SIG-M5 (cell line): ENCODE measurements at places on chromosomes 13 and 19.

- no peak for DNase-seq
Measured at GRCh38 chr19:7808108-7808507, 21.9 kb upstream of the EVI5L start.

DNA sequence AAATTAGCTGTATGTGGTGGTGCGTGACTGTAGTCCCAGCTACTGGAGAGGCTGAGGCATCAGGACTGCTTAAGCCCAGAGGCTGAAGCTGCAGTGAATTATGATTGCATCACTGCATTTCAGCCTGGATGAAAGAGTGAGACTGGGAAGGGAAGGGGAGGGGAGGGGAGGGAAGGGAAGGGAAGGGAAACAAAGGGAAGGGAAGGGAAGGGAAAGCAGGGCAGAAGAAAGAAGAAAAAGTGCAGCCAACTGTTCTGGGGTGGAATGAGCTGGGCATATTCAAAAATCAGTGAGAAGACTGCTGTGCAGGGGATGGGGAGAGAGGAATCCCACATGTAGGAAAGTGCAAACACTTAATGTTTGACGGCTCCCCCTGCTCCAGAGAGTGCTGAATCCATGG lies 905.5 kb downstream of the UQCRFS1 start:
- no peak for DNase-seq

DNA sequence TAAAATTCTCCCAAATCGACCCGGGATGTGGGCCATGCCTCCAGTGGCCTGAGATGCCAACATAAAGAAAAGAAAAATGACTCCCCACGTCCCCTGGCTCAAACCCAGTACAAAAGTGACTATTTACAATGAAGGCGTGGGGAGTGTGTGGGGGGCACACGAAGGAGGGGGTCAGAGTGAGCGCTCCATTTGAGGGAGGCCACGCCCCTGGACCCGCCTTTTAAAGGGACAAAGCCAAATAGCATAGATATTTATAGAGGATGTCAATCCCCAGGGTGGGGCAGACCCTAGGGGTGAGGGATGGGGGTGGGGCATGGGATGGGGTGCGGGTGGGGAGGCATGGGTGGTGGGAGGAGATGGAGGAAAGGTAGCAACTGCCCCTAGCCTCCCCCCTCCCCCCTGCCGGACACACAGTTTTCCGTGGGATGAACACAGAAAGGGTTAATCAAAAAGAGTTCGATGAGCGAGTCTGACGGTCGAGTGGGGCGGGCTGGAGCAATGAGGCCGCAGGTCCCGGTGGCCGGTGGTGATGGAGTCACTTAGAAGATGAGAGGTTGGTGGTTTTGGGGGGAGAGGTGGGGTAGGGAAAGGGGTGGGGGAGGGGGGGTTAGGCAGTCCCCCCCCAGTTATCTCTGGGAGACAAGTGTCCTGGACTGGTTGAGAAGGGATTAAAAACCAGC lies 20.1 kb upstream of the NANOS2 start:
- no peak for DNase-seq

- no peak for DNase-seq
Measured at GRCh38 chr13:105969761-105970160, 565.7 kb downstream of the EFNB2 start.

DNA sequence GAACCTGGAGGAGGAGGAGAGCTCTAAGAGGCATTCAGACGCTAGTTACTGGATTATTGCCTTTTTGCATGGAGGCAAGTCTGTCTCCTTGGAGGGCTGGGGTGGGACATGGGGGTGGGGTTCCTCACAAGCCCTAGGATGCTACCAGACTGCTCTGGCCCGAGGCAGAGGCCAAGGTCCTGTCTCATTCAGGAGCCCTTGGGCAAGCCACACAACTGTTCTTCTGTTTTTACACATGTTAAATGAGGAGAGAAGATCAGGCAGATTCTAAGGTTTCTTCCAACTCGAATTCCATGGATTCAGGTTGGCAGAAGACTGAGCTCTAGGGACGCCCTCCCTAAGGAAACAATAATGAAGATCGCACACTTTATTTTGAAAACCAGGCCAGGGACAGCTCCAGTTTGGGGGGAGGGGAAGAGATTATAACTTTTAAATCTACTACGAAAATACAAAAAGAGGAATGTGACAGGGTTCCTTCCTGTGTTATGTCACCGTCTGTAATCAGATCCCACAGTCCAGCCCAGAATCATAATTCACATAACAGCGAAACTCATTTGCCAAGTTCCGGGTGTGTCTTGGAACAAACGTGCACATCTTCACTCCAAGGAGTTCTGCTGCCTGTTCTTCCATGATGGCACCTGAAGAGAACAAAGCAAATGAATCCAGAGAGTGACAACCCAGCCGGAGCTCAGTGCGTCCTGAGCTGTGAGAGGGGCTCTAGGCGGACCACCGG lies 25.2 kb downstream of the IL17D start:
- no peak for DNase-seq

DNA sequence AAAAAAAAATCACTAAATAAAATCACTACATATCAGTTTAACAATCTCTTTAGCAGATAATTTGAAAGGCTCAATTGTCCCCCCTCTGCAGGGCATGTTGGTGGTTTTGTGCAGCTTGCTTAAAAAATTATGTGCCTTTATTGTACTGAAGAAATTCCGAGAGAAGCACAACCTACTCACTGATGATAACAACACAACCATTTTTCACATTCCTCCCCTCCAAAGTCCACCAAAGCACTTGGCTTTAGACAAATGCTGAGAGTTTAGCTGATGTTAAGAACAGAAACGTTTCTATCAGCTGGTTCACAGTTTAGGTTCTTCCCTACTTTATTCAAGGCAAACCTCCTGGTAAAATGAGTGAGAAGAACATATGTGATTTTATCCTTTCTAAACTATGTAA lies 923 bp downstream of the DOCK9 start:
- DNase-seq = no peak

DNA sequence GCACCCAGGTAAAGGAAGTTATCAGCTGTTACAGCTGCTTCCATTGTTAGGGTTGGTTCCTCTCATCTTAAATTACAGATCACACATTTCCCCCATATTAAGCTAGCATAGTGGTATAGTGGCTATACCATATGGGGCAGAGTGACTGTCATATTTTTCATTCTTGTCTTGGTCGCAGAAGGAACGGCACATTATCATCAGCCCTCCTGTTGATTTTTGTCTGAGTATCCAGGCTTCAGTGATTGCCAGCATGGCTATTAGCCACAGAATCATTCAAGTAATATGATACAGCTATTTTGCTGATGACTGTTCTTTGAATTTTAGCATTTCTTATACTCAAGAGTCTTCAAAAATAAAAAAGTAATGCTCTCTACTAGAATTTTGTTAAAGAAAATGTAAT lies 240.9 kb downstream of the LIG4 start:
- DNase-seq = no peak

DNA sequence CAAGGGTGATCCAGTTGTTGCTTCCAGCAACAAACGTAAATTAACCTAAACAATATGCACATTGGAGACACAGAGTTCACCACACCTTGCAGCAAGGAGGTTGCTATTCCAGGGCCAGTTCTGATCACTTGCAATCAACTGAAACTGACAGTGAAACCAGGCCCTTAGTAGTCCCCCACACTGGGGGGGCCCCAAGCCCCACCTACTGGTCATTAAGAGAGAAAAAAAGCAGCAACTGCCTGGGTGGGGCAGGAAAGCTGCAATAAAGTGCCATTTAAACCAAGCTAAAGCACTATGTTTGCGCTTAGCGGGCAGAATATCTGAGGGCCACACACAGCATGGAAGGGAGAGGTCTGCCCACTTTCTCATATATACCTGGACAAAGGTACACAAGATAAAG lies 51.5 kb downstream of the ATP7B start:
- DNase-seq = no peak

GRCh38 chr19:8209462-8210378 lies 550 bp downstream of the CERS4 start:
- DNase-seq = no peak

- no peak for DNase-seq
Measured at GRCh38 chr13:36887758-36888521, 32.1 kb downstream of the SMAD9 start.

- no peak for DNase-seq
Measured at GRCh38 chr13:111213964-111214726, 99.0 kb downstream of the ARHGEF7 start.

DNA sequence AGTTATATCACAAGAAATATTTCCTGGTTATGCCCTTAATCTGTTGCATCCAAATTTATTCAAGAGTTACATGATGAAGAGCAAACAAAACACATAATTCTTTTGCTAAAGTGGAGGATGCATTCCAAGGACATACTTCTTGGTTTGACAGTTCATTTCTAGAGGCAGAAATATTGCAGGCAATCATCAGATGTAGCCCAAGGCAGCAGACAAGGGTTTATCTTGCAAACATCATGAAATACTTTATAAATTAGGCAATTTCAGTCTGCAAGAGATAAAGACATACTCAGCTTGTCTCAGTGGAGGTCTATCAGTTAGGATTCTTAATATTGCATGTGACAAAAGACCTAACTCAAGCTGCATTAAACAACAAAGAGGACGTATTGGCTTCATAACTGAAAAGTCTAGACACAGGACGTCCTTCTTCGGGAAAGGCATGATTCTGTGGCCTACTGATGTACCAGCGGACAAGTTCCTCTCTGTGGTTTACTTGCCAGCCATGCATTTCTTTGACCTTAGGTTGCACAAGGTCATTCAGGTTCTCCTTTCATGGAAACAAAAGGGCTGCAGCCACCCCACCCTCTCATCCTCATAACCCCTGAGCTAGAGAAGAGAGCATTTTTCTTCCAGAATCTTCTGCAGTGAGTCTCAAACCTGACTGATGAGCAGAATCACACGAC lies 204.1 kb downstream of the KATNAL1 start:
- no peak for DNase-seq

GRCh38 chr19:812049-812746 lies 9.6 kb downstream of the PLPPR3 start:
- no peak for DNase-seq

DNA sequence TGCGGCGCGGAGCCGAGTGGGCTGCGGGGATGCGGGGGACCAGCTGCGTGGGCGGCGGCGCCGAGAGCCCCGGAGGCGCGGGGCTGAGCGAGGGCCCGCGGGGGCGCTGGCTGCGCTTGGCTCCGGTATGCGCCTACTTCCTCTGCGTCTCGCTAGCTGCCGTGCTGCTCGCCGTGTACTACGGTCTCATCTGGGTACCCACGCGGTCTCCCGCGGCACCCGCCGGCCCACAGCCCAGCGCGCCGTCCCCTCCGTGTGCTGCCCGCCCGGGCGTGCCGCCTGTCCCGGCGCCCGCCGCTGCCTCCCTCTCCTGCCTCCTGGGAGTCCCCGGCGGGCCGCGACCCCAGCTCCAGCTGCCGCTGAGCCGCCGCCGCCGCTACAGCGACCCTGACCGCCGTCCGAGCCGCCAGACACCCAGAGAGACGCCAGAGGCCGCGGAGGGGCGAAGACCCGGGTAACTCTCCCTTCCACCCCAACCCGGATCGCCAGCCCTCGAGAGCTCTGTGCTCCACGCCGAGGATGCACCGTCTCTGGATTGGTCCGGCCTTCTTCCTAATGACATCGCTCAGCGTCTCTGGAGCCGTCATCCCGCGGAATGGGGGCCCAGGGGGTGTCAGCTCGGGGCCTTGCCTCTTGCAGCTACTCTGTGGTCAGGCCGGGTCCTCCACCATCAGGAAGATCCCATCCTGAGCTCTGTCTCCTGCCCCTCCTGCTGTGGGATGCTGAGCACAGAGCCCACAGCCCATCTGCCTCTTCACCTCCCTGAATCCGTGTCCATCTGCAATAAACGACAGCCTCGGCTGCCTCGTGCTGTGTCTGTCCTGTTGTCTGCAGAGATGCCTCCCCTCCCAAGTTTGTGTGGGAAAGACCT lies 441 bp downstream of the INAFM1 start:
- no peak for DNase-seq

DNA sequence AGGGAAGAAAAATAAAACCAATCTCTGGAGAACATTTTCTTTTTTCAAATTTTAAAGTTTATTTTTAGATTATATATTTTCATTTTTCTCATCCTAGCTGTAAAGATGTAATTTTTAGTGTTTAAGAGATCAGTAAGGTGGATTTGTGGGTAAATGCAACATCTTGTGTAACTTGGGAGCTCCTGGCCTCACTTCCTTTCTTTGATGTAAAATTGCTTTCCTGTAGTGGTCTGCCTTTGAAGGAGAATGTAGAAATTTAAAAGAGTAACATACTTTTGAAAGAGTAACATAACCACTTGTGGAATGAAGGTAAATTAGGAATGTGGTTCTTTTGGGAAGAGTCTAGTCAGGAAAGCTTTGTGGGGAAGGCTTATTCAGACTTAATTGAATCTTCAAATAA lies 95.7 kb upstream of the AKAP11 start:
- DNase-seq = no peak

GRCh38 chr13:99335603-99336002 lies 28.4 kb upstream of the GPR183 start:
- no peak for DNase-seq

DNA sequence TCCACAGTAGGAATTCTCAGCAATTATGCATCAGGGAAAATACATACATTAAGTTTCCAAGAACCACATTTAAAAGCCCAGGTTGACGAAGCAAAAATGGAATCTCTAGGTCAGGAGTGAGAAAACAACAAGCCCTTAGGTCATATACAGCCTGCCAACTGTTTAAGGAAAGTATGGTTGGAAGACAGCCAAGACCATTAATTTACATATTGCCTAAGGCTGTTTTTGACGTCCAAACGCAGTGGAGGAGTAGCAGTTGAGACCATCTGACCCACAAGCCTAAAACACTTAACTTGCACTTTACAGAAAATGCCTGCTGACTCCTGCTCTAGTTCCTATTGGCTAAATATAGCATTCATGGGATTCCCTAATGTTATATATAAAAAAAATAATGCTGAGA lies 299.0 kb downstream of the ITGBL1 start:
- no peak for DNase-seq

DNA sequence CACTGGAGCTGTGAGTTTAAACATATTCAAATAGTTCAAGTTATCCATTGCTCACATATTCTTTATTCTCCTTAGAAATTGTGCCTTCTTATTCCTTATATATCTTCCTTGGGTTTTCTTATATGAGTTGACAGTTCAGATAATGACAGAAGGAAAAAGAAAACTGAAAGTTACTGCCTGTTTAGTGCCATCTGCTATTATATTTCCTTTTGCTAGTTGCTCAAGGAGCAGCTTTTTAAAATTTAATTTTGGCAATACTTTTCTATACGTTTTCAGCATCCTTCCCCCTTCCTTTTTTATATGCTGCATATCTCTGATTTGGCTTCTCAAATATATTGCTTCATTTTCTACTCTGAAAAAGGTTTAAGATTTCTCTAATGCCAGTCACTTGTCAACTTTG lies 903.1 kb upstream of the SPRY2 start:
- no peak for DNase-seq
